Germinal center (tissue), 1 donor: ENCODE measurements at places on chromosomes 4 and X.

GRCh38 chr4:84623661-84624060 lies 40.7 kb downstream of the CDS1 start:
- DNase-seq = no peak

- no peak for DNase-seq
Observed at GRCh38 chr4:7691982-7692381, 247.7 kb downstream of the AFAP1 start.

- DNase-seq = no peak
Observed at GRCh38 chrX:3346501-3347259, at the start of gene MXRA5. Gene MXRA5, minus strand, starts transcription at chrX:3346652. Its CDS starts 2,819 bp downstream, at chrX:3343833.

DNA sequence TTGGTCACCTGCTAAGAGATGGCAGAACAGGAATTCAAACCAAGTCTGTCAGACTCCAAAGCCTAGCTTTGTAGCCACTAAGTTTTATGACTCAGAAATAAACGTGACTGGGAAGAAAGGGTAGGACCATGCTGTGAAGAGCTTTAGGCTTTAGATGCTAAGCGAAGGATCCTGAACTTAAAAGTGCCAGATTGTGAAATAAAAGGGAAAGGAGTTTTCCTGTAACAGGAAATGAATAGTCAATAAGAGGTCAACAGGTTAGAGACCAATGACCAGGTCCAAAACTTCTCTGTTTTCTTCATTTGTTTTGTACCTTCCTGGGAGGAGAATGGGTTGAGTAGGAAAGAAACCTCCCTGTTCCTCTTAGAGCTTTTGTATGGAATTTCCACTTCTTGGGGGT lies 98.8 kb upstream of the EOLA2 start:
- DNase-seq = no peak

DNA sequence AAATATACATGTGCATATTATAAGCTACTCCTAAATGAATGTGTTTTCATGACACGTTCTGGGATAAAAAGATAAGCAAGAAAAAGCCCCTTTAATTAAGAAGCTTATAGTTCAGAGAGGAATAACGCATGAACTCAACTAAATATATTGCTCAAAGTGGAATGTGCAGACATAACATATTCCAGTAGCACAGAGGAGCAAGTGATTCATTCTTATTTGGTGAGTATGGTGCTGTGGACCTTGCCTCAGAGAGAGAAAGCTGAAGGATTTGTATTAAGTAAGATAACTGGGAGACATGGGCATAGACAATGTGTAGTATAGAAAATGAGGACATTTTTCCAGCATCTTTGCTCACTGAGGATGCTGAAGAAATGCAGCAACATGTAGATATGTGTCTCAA lies 76.8 kb downstream of the CFAP299 start:
- DNase-seq = no peak

DNA sequence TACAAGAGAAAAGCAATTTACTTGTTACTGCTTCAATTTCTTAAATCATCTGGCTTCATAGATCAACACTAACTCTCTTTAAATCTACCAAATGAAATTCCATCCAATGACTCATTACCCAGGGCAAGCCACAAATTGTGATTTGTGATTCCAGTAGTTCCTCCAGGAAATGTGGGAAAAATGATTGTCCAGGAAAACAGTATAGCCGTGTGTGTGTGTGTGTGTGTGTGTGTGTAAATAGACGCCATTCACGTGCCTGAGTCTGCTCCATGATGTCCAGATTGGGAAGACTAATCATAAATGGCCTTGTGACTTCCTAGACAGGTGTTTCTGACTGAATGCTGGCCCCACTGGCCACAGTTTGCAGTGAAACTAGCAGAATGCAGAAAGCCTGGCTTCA lies 121.3 kb downstream of the HS6ST2 start:
- DNase-seq = no peak

DNA sequence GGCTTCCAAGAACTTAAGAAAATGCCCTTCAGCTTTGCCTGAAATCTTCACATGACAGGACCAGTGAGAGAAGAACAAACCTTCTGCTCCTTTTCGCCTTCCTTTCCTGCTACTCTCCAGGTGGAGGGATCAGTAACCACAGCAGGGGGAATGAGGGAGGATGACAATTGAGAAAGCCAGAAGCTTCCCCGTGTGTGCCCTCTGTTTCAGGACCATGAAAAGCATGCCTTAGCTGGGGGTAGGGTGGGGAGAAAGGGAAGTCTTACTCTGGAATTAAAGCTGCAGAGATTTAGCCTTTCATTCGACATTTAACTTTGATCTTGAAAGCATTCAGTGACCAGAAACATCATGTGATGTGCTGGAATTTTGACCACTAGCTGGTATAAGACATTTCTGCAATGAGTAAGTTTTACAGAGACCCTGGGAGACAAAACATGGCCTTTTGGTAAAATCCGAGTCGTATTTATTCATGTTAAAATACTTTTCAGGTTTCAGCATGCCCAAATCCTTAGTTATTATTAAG lies 10.6 kb upstream of the PUDP start:
- no peak for DNase-seq

- DNase-seq = no peak
Observed at GRCh38 chr4:2074588-2074987, 15.5 kb downstream of the NAT8L start.

DNA sequence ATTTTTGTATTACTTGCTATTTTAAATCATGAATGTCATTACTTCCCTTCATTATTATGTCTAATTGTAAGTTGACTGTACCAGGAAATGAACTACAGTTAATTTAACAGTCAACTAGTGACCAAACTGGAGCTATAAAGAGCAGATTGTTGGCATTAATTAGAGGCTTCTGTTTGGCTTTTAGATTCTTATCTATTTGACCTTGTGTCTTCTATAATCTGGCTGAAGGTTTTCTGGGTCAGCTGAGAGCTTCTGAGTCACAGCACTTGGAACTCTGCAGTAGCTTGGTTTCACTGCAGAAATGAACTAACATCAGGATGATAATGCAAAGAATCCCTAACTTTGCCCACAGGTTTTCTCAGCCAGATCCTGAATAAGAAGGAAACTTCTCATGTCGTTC lies 169.2 kb upstream of the LEF1 start:
- no peak for DNase-seq
